ENCODE measurements at places on chromosomes 13 and 19.

GRCh38 chr13:102930566-102930965, 84.7 kb downstream of the ERCC5 start:
- no peak for DNase-seq

DNA sequence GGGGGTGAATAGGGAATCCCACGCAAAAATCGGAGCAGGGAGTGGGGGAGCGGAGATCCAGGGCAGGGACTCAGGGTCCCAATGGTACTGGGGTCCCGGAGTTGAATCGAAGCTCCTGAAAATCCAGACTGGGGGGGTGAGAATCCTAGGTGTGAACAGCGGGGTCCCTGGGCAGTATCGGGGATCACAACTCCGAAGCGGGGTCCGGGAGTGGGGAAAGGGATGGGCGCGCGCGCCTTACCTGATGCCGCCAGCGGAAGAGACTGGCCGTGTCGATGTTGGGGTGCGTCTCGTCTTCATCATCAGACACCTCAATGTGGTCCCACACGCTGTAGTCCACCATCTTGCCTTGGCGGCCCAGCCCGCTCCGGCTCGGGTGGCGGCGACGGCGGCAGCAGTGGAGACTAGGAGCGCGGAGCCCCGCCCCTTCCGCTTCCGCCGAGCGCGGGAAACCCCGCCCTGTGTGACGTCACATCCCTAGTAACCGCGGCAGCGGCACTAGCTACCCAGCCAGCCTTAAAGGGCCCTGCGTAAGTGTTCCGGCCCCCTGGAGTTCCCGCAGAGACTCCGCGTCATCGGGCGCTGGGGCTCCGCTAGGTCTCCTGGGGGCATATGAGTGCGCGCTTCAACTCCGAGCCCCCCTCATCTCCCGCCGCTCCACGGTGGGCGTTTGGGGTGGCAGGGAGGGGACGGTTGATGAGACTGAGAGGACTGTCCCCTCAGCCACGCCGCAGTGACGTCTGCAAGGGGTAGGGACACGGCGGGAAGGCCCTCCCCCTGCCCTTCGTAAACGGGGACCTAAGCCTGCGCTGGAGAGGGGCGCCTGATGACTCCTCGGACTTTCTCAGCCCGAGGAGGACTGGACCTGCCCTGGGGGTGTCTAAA, at the start of gene CDC37:
Gene CDC37, minus strand, starts transcription at position 406 of the 885 bp plus-strand sequence. Its CDS starts 63 bp downstream, at position 343.
- DNase-seq = peak; percentile 96

GRCh38 chr19:5800361-5801270, 4.3 kb upstream of the NRTN start:
- DNase-seq = no peak

DNA sequence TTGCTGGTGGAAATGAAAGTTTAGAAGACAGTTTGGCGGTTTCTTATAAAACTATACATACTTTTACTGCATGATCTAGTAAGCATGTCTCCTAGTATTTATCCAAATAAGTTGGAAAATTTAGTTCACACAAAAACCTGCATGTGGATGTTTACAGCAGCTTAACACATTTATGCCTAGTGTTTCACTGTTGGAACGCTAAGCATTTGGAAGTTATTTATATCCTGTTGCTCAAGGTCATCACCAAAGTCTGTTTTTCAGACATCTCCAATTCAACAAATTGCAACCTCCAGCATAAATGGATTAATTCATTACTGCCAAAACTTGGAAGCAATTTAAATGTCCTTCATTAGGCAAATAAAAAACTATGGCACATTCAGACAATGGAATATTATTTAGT, 461.8 kb downstream of the SUCLA2 start:
- DNase-seq = no peak

GRCh38 chr13:33250609-33251008, 34.9 kb downstream of the STARD13 start:
- DNase-seq = no peak

- no peak for DNase-seq
These were observed 60.5 kb upstream of the TPM4 start for GRCh38 chr19:16015805-16016173.

GRCh38 chr13:71699342-71699741, 167.7 kb downstream of the DACH1 start:
- DNase-seq = no peak

DNA sequence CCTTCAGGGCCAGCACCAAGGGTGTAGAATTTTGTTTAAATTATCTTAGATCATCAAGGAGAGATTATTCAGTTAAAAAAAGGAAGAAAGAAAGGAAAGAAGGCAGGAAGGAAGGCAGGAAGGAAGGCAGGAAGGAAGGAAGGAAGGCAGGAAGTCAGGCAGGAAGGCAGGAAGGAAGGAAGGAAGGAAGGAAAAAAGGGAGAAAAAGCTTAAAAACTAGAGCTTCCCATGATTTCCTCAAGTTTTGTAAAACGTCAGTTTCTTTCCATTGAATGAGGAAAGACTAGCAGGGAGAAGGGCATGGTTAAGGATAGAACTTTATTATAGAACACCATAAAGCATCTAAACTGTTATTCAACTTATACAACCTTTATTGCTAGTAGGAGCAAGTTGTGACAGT, 2672.0 kb upstream of the PCDH20 start:
- no peak for DNase-seq

- DNase-seq = no peak
These were observed 1086.7 kb downstream of the EFNB2 start for GRCh38 chr13:105448811-105449210.

GRCh38 chr19:15195371-15196334, 5.1 kb downstream of the NOTCH3 start:
- no peak for DNase-seq
